ENCODE measurements at places on chromosomes 16 and 17. TPM values are rescaled to one million over a fixed set of nuclear protein-coding genes. Genes with fewer than 3 reads are reported as not detected.

DNA sequence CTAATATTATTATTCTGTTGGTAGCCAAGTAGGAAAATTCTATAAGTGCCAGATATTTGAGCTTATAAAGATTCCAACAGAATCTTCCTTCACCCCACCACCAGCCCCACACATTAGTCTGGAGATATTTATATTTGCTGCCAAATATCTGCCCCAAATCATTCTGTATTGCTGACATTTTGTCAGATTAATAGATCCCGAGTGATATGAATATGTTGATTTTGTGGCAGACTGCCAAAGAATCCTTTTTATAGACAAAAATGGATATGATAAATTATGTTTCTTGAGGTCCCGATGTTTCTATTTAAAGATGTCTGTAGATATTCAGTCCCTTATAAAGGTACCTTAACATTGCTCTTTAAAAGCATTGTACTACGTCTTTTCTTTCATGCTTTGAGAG lies 162.2 kb upstream of the KCNJ16 start:
- DNase-seq: no peak
- H3K4me1 ChIP-seq: no peaks in the 10 kb centered on the region
- no peaks in the 10 kb centered on the region for H3K27me3 ChIP-seq

- no peak within 1 kb of the TSS for H3K27ac ChIP-seq
- H3K4me3 ChIP-seq: peak within 1 kb of the TSS; percentile 52
- DNase-seq: peak; percentile 53
- peaks cover 43% of the 10 kb centered on the region for H3K27me3 ChIP-seq
- no peaks in the 10 kb centered on the region for H3K36me3 ChIP-seq
- peaks cover 28% of the 10 kb centered on the region for H3K4me1 ChIP-seq
Measured at GRCh38 chr16:17470908-17471718, at the start of gene XYLT1. Gene XYLT1 (minus strand): TSS chr16:17470960. CDS start chr16:17470796, 164 bp downstream.

ALOX12 gene
- not detected for polyA plus RNA-seq

KRTAP3-2 gene
- polyA plus RNA-seq: not detected

DNA sequence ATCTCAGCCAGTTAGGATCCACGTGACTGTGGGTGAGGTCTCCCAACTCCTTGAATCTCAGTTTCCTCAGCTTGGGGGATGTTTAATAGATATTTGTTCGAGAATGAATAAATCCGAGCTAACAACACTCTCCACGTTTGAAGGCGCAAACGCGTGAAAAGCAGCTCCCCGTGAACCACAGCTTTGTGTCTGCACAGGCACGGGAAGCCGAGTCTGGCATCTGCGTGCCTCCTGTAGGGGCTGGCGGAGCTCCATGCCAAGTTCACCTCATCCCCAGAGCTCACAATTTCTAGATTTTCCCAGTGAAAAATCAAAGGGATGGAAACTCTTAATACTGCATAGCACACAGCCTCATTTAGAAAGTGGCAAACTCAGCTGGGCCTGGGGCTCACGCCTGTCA lies 14.3 kb downstream of the SGSH start:
- H3K4me1 ChIP-seq: no peaks in the 10 kb centered on the region
- no peak overlapping the region for H3K27ac ChIP-seq
- no peak for DNase-seq
- no peak overlapping the region for H3K4me3 ChIP-seq
